ENCODE measurements at places on chromosomes 3 and 15.

DNA sequence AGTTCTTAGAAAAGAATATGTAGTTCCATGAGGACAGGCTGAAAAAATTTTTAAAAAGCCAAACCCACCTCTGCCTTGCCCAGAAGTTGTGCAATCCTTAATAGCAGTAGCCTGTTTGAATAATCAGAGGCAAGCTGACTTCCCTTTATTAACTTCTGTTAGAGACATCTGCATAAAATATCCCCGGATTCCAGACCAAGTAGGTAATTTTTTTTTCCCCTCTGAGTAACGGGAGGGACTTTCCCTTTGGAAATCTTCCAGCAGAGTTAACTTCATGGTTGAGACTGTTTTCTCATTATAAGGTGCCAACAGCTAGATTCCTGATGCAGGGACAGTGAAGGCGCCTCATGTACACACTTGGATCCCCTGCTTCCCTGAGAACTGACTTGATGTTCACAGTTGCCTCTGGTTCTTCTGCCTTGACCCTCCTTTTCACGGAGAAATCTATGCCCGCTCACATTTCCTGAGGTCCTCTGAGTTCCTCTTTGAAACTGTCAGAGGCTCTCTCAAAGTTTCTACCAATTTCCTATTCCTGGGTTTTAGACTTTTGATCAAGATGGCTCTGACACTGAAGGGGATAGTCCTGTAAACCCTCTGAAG, 227.6 kb upstream of the BHLHE40 start:
- no peak for DNase-seq

DNA sequence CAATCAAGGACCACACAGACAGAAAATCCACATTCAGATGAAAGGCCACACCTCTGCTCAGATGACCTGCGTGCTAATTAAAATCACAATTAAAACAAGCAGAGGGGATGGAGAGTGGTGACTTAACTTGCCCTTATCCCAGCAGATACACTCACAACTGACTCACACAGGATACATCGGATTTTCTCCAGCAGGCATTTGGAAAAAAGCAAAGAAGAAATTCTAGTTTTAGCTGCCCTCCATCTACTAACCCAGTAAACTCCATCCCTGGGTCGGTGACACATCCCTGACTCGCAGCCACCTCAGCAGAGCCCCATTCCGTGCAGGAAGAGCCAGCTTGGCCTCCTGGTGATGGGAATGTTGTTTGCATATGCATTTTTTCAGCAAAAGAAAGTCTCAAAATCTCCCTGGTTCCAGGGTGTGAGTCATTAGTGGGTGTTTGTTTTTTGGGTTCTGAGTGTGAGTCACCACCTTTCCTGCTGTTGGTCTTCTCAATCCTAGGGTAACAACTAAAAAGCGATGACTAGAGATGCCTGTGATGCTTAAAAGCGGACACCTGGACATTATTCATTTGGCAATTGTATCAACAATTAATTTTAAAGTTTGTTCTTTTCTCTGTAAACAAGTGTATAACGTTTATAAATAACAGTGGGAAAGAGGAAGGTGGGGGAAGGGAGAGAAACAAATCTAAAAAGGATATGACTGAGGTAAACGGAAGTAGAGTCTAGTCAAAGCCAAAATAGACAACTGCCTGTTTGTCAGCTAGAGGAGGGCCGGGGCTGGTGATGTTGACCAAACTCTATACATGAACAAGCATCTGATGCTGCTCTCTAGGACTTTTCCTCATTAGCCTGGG, 49.8 kb upstream of the SLC4A7 start:
- no peak for DNase-seq

GRCh38 chr3:73601011-73601410, 23.7 kb downstream of the PDZRN3 start:
- DNase-seq, result no peak

- no peak for DNase-seq
Measured at GRCh38 chr15:100986158-100986896, 67.2 kb downstream of the LRRK1 start.

- DNase-seq, result no peak
Measured at GRCh38 chr3:41188306-41188705, 11.0 kb upstream of the CTNNB1 start.

GRCh38 chr3:107545680-107546120, 22.9 kb downstream of the BBX start:
- DNase-seq, result no peak

DNA sequence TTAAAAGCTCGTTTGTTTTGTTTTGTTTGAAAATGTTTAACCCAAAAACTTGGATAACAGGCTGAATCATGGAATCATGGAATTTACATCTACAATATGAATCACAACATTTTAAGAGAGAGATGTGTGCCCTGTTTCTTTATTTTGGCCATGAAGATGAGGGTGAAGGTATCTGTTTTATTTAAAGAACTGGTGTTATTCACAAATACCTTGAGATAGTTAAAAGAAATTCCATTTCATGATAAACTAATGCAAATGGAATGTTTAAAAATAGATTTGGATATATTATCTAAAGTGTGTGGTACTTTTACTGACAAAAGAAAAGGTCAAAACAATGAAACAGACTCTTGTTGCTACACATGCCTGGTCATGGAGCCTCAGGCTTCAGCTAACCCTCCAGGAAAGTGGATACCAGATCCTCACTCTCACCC, 486.0 kb upstream of the CFAP20DC start:
- no peak for DNase-seq

DNA sequence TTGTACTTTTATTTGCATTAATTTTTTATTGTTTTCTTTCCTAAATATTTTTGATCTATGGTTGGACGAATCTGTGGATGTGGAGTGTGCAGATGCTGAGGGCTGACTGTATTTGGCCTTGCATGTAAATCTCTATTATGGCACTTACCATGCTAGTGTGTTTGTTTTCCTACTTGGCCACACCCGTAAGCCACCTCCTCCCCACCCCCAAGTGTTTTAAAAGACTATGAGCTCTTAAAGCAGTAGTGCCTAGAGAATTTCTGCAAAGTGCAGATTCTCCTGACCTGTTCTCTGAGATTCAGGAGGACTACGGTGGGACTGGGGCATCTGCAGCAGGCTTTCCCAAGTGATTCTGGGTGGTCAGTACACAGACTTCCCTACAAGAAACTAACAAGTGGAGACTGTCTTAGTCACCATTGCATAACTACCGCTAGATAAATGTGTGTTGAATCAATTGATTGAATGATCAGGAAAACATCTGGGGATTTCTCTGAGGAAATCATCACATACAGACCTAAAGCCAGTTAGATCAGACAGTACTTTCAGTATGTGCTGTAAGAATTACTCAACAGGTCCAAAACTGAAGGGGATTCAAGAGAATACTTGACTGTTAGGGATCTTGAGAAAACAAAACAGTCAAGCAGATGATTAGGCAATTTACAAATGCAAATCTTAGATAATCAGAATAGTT, 6.2 kb upstream of the TIPARP start:
- peak; percentile 56 for DNase-seq

GRCh38 chr3:78634316-78634715, 1133.5 kb downstream of the ROBO1 start:
- no peak for DNase-seq

DNA sequence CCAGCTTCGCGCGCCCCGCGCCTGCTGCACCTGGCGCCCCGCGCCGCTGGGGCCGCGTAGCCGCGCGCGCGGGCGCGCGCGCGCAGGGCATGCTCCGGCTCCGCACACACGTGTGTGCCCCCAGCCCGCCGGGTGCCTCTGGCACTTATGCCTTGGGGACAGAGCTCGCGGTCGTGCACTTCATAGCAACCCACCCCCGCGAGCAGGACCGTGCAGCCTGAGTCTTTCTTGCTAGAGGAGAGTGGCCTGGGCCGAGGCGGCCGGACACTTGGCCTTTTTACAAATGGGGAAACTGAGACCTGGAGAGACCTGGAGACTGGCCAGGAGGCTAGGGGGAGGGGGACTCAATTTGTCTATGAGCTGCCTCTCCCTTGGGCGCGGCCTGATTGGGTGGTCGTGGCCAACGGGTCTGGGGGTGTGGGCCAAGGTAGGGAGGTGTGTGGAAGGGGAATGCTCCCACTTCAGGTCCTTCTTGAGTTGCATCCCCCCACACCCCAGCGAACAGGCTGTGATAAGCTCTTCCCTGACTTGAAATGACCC, 562 bp downstream of the NBEAL2 start:
- no peak for DNase-seq

- DNase-seq, result no peak
Measured at GRCh38 chr3:17336291-17336690, 406.1 kb downstream of the TBC1D5 start.

DNA sequence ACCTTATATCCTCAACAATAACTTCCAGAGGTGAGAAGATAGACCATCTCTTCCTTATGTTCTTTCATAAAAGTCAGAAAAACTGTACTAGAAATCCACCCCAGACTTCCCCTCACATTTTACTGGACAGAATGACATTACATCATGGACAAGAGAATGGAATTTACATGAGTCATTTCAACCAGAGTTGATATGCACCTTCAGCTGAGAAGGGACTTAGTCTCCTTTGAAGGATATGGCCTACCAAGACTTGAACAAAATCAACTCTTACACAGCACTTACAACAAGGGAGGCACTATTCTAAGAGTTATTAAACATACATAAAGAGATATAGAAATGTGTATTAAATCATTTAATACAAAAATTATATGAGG, 380.0 kb upstream of the DPH6 start:
- no peak for DNase-seq

DNA sequence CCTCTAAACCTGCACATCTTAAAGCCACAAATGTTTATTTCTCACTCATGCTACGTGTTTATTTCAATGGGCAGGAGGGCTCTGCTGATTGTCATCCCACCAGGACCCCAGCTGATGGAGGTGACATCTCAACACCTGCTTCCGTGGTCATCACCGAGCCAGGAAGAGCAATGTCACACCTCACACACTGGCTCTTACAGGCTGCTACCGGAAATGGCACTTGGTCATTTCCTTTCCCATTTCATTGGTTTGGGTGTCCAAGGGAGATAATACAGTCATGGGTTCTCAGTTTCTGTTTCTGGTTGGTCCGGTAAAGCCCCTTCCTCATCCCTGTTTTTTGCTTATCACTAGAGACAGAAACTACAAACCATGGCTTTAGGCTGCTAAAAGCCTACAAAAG, 41.9 kb downstream of the ABHD2 start:
- DNase-seq, result no peak

- no peak for DNase-seq
Measured at GRCh38 chr3:127034990-127035652, 52.2 kb downstream of the PLXNA1 start.

DNA sequence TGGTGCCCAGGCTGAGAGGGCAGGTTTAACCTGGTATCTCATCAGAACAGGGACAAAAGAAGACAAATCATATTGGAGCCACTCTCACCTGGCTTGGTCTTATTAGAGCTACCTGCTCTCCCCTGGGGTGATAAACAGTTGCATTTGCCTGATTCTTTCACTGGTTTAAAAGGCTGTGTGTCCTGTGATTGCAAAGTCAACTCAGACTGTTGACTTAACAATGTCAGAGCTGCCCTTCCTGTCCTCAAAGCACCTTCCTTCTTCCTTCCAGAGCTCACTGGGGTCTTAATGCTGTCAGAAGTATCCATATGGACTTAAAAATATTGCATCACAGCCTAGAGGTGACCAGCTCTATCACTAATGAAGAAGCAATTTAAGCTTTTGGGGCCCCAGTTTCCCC, 50.5 kb upstream of the MINAR1 start:
- DNase-seq, result no peak

GRCh38 chr15:33155691-33156420, 38.7 kb downstream of the FMN1 start:
- no peak for DNase-seq

DNA sequence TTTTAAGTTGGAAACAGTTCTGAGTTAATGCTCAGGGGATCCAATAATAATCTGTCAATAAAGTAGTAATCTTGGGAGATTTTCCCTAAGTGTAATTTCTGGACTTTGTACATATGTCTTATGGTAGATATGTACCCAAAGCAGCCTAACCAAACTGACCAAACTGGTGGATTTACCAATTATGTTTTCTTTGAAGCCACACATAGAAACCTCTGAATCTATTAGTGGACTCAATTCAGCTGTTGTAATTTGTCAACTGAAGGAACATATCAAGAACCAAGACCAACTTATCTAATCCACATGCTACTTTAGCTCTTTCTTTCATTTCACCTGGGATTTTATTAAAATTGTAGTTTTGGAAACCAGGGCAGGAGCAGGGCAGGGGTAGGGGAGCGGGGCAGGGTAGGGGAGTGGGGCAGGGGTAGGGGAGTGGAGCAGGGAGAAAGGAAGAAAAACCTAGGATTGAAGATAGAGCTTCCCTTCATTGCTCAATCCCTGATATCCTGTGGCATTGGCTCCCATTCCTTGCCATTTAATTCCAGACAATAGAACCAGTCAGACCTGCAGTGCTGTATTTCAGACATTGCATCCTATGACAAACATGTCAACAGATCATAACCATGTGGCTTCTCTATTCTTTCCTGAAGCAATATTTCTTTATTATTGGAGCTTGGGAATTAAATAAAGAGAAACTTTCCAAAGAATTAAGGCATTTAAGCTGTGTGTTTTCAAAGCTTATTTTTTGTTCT, 101.8 kb downstream of the NFKBIZ start:
- DNase-seq, result no peak

DNA sequence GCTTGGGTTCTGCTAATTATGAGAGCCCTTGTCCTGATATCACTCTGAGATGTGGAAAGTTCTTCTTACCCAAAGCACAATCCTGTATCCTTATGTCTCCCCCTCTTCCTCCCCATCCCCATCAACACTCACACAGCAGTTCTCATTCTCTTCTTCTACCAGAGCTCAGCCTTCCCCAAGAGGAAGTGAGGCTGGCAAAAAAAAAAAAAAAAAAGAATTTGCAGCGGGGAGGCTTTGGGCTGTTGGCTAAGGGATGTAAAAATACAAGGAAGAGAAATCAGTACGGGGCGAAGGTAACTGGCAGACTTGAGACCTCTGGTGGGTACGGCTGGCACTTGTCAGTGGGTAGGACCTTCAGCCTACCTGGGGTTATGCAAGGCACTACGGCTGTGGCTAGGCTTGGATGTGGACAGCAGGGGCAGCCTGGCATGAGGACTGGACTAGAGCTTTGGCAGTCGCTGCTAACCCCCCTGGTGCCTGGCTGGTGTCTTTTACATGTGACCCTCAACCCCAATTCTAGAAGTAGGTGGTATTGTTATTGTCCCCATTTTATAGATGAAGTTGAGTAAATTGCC, 5.4 kb downstream of the VIPR1 start:
- no peak for DNase-seq

GRCh38 chr3:174325834-174326700, 533.1 kb upstream of the NAALADL2 start:
- no peak for DNase-seq

DNA sequence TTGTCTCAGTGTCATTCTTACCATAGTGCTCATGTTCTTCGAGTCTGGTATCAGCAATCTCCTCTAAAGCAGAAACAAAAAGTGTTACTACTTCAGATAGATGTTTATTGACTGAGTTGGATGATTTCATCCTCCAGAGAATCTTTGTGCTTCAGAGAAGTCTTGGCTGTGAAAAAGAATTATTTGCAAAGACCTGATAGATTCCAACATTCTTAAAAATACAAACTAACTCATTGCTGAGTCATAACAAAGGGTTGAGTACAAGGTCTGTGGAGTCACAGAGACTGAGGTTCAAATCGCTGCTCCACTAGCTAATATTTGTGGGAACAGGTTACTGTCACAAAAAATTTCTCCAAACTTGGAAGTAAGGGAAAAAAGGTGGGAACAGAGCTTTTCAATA, 9.0 kb upstream of the STRIT1 start:
- no peak for DNase-seq

GRCh38 chr3:62940771-62941563, 65.8 kb upstream of the CADPS start:
- DNase-seq, result no peak

- no peak for DNase-seq
Measured at GRCh38 chr3:66928252-66928651, 69.9 kb upstream of the KBTBD8 start.
